CD8-positive, alpha-beta memory T cell (primary cell): ENCODE measurements at places on chromosomes 16 and 17.
A peak's percentile ranks its signal among the peaks of the same experiment; 100 is the strongest.

GRCh38 chr17:76687298-76688164 lies 23.2 kb downstream of the MXRA7 start:
- no peak for DNase-seq

DNA sequence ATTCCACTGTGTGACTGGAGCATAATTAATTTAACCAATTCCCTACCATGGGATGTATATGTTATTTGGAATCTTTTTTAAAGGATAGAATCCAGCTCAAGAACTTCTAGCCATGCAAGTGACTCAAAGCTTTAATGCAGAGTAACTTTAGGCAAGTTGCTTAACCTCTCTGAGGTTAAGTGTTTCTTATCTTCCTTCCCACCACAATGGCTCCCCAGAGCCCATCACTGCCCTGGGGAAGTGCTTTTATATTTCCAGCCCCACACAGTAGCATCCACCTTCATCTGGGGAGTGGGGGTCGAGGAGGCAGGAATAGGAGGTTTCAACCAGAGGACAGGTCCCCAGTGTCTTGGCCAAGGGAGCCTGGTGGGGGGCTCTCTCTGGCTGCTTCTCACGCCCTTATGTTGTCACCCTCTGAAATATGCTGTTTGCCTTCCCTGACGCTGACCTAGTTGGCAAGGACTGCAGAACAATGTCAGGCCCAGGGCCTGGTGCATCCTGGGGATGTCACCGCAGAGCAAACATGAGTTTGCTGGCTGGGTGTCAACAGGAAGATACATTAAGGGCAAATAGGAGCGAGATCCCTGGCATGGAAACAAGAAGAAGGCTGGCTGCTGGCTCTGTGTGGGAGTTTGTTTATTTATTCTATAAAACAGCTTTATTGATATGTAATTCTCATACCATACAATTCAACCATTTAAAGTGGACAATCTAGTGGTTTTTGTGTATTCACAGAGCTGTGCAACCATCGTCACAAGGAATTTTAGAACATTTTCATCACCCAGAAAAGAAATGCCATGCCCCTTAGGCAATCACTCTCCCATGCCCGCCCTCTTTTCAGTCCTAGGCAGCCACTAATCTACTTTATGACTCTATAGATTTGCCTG lies 46.6 kb upstream of the WSB1 start:
- no peak for DNase-seq

DNA sequence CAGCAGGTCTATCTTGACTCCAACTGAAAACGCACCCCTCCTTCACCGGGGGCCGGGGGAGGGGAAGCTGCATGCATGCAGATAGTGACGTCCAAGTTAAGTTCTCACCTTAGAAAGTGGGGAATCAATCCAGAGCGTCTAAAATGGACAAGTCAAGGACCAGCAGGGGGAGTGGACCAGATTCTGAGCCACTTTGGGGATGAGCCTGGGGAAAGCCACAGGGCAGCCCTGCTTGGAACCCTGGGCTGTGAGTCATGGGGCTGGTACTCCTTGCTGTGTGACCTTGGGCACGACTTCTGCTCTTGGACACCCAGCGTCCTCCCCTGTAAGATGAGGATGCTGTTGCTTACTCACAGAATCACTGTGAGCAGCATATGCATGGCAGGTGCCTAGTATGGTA lies 9.1 kb downstream of the TNFRSF13B start:
- no peak for DNase-seq

- DNase-seq: peak; percentile 53
Observed at GRCh38 chr17:66567234-66568170, 265.1 kb downstream of the PRKCA start.

DNA sequence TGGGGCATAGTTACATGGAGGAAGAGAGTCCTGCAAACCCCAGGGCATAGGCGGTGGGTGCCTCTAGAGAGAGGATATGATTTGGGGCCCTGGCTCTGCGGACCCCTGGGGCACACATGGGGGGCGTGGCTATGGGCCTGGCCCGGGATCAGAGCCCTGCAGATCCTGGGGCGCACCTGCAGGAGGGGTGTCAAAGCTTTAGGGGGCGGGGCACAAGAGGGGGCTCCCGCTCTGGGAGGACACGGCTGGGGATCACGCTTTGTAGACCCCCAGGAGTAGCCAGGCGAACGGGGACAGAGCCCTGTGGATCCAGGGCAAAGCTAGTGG lies 497 bp downstream of the BCL7C start:
- peak; percentile 17 for DNase-seq

GRCh38 chr16:3131755-3132377 lies 3.0 kb upstream of the ZNF213 start:
- DNase-seq: no peak

DNA sequence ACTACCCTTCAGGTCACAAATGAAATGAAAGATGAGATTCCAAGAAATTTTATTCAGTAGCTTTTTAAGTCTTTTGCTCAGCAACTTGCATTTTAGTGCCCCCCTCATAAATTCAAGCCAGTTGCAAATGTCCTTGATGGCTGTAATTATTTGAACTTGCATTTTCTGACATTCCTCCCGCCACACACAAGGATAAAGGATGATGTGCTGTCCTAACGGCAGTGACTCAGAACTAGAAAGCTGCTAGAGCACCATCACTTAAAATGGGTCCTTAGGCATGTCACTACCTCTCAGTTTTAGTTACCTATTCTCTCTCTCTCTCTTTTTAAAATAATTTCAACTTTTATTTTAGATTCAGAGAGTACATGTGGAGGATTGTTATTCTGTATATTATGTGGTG lies 306.7 kb downstream of the CNTNAP4 start:
- no peak for DNase-seq

DNA sequence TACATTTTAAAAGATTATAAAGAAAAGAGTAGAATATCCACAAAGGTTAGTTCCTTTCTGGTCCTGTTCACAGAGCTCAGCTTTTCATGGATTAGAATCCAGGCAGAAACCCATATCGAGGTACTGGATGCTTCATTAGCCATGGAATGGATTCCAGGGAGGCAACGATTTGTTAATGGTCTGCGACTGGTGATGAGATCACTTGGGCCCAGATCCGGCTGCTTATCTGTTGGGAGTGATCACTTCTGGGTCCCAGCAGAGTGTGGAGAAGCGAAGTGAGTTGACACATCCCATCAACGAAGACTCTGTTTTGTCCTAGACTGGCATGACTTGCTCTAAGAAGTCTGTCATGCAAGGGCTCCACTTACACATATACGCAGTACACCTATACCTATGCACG lies 165.8 kb downstream of the MAF start:
- no peak for DNase-seq

DNA sequence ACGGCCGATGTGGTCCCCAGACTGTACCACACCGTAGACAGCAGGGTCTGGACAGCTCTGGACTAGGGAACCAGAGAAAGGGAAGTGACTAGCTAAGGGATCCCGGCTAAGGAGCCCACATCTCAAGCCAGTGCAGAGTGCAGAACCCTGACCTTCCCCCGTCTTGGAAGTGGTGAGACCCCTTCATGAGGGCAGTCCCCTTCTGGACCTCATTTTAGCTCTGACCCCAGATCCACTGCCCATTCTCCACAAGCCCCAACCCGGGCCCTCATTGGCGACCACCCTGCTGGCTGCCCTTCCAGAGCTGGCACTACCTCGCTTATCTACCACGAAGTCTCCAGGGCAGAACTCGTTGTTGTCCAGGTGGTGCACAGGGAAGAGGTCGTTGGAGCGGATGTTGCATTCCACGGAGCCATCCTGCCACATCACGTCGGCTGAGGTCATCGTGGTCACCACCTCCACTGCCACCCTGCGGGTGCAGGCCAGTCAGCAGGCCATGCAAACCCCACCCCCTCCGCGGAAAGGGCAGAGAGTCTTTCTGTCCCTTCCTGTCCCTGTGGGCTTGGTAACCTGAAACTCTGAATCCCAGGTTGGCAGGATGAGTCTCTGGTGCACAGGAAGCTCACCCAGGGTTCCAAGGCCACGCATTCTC lies 14.2 kb downstream of the SPHK1 start:
- no peak for DNase-seq

GRCh38 chr17:41939044-41939692 lies 8.8 kb downstream of the ODAD4 start:
- DNase-seq: no peak

- DNase-seq: no peak
Observed at GRCh38 chr16:64206862-64207261, 915.0 kb downstream of the CDH11 start.

GRCh38 chr17:78252701-78253635 lies 21.5 kb downstream of the TMEM235 start:
- DNase-seq: no peak

DNA sequence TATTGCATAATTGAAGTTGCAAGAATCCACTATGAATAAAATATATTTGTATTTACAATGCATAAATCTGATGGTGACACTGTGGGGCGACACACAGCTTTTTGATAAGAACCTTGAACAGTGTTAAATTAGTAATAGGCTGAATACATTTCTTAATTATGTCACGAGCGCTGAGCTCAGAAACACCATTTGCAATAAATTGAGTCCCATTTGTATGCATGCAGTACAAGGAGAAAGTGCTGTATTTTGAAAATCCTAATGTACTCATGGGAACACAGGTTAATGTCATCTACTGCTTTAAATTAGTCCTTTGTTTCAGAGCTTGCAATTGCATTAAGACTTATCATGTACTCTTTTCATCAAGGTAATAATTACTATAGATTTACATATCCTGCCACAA lies 579.5 kb downstream of the RBFOX1 start:
- no peak for DNase-seq

DNA sequence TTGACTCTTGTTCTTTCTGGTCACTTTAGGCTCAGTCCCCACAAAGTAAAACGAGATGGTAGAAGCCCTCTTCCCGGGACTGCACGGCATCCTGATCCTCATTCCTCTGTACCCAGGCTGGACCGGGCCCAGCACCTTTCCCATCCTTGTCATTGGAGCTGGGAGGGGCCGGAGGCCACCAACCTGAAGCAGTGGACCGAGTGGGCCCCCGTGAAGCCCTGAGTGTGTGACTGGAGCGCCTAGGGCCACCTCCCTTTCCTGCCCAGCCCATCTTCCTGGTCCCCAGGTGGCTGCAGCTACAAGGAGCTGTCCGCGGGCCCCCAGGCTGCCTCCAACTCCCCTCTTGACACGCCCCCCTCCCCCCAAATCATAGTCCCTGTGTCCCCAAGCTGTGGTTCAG lies 17.1 kb upstream of the CD300A start:
- DNase-seq: no peak

DNA sequence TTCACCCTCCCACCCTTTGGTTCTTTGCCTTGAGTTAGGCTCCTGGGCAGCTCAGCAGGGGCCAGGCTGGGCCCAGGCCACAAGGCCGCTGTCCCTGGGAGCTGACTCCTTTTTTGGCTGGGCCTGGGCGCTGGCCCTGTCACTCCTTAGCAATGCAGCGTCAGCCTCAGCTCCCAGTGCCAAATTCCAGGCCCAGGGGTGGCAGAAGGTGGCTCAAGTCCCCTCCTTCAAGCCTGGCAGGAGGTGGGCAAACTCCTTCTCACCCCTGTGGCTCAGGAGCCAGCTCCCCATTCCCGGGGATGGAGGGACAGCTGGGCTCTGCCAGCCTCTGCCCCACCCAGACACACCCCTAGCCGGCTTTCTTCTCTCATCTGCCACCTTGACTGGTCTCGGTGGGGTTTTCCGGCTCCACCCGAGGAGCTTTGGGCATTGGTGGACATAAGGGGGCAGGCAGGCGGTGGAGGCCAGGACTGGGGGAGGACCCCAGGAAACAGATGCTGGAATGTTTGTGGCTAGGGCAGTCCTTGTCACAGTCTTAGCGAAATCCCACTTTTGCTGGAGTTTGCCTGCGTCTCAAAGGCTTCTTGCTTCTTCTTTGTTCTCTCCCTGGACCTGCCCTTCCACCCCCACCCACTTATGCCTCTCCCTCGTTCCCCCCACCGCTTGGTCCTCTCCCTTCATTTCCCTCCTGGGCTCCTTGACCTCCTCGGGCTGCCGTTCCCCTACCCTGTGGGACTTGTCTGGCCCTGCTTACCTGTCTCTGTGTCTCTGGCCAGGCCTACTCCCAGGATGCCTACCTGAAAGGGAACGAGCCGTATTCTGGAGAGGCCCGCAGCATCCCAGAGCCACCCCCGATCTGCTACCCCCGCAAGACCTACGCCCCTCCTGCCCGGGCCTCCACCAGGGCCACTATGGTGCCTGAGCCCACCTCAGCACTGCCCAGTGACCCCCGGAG lies 37.4 kb downstream of the ARHGAP23 start:
- DNase-seq: no peak

GRCh38 chr17:8056232-8056975 lies 17.5 kb downstream of the ALOX15B start:
- DNase-seq: no peak

DNA sequence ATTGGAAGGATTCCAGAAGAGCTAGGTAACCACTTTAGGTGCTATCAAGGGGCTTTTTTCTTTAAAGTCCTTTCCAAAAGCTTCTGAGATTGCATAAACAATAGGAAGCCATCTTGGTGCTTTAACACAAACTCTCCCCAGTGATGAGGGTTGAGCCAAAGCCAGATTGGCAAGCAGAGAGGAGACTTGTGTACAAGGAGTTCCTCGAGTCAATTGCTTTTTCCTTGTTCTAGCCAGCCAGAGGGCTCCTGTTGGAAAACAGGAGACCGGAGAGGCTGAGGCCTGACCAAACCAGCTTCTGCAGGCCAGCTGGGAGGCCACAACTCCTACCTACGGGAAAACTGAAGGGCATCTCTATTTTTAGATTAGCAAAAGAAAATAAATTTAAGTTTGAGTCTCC lies 46.5 kb downstream of the MAPT start:
- DNase-seq: no peak

DNA sequence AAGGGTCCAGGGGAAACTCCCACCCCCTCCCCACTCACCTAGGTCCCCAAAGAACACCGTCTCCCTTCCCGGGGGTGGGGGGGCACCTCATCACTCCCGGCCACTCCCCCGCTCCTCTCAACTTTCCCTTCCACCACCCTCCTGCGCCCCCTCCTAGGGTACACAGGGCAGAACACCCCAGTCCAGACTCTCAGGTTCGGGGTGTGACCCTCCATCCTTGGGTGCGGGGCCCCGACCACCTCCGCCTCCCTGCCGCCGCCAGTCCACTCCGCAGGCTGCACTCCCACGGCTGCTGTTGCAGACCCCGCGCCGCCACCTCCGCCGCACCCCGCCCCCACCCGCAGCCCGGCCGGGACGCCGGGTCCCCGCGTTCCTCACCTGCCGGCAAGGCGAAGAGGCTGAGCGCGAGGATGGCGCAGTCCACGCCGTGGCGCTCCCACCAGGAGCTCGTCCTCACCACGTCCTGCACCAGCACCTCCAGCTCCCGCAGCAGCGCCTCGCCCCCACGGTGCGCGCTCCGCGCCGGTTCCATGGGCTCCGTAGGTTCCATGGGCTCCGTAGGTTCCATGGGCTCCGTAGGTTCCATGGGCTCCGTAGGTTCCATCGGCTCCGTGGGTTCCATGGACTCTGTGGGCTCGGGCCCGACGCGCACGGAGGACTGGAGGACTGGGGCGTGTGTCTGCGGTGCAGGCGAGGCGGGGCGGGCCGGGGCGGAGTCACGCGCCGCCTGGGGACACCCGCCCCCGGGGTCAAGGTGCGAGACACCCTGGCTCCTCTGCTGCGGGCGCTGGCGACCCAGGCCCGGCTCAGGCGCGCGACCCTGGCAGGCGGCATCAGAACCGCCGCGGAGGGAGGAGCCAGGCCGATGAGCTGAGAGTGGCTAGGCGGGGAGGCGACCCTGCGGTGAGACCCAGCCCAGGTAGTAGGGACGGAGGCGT lies at the start of gene FADS6:
Gene FADS6 (minus strand): TSS at position 660 of the 938 bp plus-strand sequence. CDS start 38 bp downstream, at position 622.
- DNase-seq: no peak
